Activated CD4-positive, alpha-beta memory T cell treated with anti-CD3 and anti-CD28 coated beads for 36 hours (primary cell): ENCODE measurements at places on chromosomes 16 and 17. TPM values are rescaled to one million over a fixed set of nuclear protein-coding genes. Genes with fewer than 3 reads are reported as not detected.

C16orf92 gene
- total RNA-seq = not detected

MT1G gene
- total RNA-seq = 5.0 TPM

DNAH17 gene
- total RNA-seq = 0.29 TPM

HSD17B1 gene
- total RNA-seq = 0.52 TPM

PITPNM3 gene
- total RNA-seq = 0.48 TPM

APRT gene
- 272 TPM for total RNA-seq

SPATA22 gene
- not detected for total RNA-seq

PIK3R5 gene
- 22.4 TPM for total RNA-seq

ZP2 gene
- not detected for total RNA-seq

DNAAF1 gene
- not detected for total RNA-seq

C17orf78 gene
- total RNA-seq = not detected

TBX4 gene
- total RNA-seq = not detected
